ENCODE measurements at places on chromosomes 12 and 14.

DNA sequence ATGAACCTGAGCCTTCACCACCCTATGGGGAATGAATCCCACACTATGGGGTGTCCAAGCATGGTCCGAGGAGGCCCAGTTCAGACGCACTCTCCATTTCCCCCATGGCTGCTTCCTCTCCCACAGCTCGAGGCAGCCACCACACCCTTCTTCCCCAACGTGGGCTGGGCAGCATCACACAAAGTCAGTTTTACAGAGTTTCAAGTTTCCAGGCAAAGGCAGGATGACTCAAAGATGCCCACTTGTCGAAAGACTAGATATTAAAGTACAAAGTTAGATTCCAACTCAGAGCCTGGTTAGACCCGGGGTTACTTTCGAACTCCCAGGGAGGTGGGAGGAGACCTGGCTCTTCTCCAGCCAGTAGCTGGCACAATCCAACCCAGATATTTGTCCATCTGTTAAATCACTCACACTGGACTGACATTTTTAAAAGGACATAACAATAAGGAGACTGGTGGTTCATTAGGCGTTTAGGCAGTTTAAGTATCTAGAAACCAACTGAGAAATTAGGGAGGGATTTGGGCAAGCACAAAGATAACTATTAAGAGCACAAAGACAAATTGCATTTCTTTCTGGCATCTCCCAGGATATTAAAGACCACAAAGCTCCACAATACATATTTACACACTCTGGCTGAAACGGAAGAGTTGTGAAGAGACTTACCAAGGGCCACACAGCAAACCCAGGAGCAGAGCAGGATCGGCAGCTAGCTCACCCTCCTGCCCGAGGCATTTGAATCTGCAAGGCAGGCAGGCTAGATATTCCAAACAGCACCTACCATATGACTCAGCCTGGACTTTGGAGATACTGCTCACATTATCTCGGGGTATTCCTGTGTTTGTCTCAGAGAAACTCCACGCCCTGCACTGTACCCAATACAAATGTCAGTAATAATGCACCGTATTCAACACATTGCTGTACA is 34.8 kb downstream of the TMCC3 start:
- no peak for DNase-seq

DNA sequence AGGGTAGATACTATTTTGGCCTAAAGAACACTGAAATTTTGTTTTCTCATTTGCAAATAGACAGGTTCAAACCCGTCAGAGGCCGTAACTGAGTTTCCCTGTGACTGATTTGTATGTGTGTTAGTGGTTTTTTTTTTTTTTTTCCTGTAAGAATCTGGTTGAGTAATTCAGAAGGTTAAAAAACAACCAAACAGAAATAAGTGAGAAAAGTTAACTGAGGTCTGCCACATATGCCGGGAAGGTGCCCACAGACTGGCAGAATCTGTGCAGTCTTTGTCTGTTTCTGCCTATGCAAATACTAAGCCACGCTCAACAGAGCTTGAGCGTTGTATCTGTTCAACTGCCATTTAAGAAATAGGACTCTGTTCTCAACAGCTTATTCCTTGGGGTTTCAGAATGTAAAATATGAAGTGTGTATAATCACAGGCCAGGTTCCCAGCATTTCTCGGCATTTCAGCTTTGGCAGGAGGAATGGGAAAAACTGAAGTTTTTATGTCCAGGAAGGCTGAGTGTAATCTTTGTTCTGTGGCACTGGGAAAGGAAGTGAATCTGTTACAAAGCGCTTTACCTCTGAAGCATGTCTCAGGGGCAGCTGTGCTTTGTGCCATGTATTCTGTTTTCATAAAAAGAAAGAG is 181.9 kb downstream of the PRKCH start:
- peak; percentile 60 for DNase-seq

DNA sequence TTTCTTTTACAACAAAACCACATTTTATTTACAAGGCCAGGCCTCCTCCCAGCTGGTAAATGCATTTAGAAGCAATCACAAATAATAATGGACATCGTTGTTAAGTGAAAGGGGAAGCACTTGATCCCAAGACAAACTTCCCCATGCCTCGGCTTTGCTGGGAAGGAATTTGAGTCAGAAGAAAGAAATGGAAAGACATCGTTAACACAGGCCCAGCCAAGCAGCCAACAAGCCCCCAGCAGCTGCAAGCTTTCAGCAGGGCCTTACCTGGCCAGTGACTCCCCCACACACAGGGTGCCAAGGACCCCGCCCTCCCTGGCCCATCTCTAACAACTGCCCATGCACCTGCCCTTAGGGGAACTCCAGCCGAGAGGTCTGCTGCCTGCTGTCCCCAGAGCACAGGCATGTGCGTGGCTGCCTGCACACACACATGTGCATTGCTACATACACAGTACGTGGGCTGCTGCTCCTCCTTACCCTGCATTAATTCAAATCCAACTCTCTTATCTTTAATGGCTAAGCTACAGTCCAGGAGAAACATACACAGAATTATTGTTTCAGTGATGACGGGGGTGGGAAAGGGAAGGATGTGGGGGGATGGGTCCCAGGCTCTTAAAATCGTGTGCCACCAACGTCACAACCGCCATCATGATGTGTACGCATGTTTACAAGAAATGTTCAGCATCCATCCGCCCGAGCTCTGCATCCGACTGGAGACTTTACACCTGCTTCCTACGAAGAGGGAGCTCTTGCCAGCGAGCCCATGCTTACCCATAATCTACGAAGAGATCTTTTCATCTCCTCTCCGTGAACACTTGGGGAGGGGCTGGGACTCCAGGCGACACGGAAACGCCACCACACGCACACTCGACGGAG is 9.8 kb downstream of the BCL11B start:
- DNase-seq: peak; percentile 68

DNA sequence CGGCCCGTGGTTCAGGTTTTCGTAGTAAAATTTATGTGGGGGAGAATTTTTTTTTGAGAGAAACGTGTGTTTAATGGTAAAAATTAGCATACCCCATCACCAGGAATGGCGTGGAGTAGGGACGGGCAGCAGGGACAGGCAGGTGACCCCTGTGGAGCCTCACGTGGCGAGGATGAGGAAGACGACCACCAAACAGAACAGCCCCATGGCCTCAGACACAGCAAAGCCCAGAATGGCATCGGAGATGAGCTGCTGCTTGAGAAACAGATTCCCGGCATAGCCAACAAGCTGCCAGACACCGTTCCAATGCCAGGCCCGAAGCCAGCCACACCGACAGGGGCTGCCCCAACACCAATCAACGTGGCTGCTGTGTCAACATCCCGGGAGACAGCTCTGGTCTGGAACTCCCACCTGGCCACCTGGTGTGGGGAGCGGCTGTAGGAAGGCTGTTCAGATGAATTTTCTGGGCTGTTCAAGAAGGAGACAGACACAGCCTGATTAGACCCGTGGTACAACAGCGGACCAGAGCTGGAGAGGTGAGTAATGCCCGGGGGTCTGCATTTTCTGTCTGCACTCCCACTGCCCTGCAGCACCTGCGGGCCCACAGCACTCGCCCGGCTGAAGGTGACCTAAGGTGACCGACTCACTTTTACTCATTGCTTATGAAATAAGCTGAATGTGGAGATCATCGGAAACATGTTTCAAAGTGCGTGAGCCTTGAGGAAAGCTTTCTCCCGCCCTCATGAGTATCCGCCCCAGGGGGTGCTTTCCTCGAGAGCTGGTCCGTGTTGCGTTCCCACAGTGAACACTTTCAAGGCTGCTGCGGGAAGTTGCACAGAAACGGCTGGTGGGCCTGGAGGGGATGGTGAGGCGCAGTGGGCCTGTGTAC is 10.6 kb downstream of the TMEM121 start:
- DNase-seq: no peak

DNA sequence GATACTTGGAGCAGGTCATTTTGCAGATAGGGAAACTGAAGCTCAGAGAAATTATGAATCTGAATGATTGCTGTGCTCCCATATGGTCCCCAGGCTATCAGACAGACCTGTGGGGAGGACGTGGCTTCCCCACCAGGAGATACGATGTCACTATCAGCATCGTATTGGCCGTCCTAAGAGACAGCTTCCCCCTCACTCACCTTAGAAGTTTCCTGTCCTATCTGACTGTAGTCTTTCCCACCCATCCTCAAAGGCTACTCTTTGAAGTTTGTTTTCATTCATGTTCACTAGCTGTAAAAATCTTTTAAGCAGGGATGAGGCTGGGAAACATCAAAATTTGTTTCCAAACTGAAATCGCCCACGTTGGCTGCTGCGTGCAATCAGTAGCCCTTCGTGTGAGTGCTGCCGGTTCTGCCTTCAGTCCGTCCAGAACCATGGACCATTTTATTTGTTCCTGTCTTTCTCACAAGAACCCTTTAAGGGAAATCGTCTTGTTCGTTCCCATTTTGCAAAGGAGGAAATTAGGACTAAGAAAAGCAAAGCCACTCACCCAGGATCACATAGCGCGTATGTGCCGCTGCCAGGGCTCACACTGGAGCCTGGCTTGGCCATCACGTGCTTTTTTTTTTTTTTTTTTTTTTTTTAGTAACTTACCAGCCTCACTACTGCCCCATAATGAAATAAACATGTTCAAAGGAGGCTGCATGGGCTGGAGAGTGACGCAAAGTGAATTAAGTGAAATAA is 1.0 kb upstream of the KDM2B start:
- no peak for DNase-seq

- DNase-seq: no peak
Measured at GRCh38 chr12:101064721-101065120, 145.3 kb downstream of the SLC5A8 start.

DNA sequence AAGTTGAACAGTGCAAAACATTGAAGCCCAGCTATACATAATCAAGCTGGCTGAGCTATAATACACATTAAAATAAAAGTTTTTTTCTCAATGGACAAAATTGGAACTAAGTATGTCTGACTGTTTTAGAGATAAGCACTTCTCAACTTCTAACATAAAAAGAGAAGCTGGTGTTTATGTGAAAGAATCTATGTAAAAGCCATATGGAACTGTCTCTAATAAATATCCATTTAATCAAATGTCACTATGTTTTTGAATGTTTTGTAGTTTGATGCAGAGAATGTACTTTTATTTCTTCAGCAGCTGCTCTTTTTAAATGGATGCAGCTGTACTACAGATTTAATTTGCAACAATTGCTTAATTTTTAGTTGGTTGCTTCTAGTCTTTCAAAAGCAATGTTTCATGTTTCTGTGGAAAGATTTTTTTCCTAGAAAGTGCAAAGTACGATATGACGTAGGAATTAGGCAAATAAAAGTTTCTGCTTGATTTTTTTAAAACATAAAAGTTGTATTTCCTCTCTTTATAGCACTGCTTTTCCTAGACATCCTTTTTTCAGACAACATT is 114.2 kb downstream of the PDE3A start:
- DNase-seq: no peak

GRCh38 chr12:130972586-130972950 is 18.9 kb downstream of the ADGRD1 start:
- no peak for DNase-seq

DNA sequence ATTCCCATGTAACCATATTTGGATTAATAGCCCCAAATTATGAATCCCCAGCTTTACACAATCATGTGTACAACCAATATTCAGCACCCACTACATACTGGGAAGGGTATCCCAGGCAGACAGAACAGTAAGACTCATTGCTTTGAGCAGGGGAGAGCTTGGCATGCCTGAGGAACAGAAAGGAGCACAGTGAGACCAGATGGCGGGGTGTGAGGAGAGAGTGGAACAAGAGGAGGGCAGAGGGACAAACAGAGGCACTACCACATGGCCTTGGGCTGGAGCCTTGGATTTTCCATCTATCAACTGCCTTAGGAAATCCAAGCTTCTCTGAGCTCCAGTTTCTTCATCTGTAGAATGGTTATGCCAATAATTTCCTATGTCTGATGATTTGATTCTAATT is 3.8 kb downstream of the DGKA start:
- no peak for DNase-seq

DNA sequence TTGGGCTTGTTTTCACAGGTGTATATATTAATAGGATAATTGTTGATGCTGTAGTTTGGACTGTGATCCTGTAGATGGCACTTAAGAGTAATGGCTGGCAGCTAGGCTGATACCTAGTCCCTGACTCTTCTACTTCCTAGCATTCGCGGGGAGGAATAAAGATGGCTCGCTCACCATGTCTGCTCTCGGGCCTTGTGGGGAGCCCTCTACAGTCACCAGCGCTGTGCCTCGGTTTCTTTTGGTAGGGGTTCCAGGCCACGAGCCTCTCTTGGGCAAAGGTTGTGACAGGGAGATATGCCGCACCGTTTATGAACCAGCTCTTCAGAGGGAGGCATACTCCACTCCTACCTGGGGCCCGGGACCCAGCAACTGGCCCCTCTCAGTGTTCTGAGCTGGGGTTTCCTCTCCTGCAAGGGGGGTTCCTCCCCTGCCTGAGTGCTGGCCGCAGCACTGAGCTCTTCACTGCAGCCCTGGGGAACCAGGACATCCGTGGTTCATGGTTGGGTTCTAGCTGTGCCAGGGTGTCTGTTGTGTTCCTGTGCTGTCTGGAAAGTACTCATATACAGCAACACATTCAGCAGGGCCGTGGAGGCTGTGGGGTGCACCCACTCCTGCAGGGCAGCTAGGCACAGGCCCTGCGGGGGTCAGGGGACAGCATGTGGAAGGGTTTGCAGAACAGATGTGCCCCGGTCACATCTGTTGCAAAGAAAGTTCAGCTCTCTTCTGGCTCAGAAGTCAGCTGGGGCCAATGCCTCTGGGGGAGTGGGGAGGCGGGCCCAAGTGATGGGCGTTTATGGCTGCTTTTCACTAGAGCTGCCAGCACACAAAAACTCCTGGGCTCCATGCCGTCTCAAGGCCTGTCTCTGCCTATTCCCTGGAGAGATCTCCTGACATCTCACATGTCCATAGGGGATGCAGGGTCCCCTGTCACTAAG is 147.9 kb downstream of the PPFIA2 start:
- DNase-seq: no peak

GRCh38 chr12:42589465-42590329 is at the start of gene PRICKLE1:
Gene PRICKLE1 (minus strand): TSS chr12:42589746. CDS start chr12:42472516, 117,230 bp downstream.
- no peak for DNase-seq

DNA sequence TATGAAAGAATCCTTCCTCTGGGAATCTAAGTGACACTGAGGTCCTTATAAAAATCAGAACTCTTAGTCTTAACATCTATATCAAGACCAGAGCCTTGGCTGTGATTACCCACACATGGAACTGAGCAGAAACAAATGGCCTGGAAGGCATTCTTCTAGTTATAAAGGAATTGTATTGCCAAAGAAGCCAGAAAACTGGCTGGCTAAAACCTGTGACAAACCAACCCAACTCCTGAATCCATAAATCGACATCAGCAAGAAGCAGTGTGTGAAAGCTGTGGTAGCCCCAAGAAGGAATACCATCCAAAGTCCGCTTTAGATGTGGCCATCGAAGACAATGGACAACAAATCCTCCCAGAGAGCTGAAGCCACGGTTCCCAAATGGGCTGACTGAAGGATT is 97.9 kb upstream of the CCDC91 start:
- DNase-seq: no peak

Measured in activated CD4-positive, alpha-beta T cell treated with anti-CD3 and anti-CD28 coated beads for 4 hours (primary cell).